ENCODE measurements at places on chromosomes 1 and 21.

- DNase-seq, result no peak
Measured at GRCh38 chr1:19086176-19086875, 123.7 kb downstream of the UBR4 start.

DNA sequence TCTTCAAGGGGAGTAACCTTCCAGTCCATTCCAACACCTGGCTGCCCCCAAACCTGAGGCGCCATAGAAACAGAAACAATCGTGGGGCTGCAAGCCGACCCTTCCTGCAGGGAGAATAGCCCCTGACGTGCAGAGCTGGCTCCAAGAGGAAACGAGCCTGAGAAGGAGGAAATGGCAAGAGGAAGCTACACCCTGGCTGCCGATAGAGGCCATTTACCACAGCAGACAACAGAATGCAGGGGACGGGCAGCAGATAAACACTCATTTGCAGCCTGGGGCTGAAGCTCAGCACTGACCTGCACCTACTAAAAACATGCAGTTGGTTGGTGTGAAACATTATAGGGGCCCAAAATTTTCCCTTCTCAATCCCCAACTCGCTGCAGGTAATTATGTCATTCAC, 8.7 kb upstream of the TDRD10 start:
- DNase-seq, result no peak

DNA sequence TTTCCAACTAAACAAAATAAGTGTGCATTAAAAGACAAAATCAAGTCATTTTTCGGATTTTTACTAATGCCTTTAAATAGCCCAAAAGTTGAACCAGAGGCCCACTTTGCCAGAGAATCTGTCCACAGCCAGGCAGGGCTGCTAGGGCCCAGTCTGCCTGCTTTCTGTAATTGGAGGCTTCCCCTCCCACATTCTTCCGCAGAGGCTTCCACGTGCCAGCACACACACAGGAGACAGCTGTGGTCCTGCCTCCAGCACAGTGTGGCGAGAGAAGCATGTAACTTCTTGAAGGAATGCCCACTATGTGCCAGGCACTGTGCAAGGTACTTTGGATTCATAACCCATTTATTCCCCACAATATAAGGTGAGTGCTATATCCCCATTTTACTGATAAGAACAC, 11.3 kb upstream of the PDZK1IP1 start:
- no peak for DNase-seq

DNA sequence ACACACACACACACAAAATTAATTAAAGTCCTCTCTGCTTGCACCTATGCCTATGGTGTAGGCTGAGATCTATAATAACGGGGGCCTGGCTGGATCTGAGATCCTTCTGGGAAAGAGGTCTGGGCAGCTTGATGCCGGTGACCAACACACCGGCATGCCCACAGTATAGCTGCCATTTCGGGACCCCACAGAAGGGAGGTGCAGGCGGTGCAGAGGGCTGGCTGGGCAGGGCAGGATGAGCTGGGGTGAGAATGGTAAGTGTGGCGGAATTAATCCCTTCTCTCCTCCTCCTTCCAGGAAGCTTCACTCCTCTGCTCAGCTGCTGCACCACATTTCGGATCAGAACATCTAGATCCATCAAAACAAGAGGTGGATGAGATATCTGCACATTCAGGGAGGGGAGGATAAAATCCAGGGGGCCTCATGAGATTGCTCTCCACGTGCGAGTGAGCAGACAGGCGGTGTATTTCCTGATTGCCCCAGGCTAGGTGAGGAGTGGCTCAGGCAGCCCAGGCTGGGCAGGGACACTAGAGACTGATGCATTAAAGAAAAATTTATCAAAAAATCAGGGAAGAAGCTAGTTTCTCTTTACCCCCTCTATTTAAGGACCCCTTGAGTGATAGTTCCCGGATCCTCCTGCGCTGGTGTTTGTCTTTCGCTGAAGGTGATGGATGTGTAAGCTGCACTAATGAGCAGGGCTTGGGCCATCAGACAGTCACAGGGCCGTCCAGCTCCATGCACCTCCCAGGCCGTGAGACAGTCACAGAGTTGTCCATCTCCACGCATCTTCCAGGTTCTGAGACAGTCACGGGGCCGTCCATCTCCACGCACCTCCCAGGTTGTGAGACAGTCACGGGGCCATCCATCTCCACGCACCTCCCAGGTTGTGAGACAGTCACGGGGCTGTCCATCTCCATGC, 449.9 kb downstream of the PTPRU start:
- no peak for DNase-seq

DNA sequence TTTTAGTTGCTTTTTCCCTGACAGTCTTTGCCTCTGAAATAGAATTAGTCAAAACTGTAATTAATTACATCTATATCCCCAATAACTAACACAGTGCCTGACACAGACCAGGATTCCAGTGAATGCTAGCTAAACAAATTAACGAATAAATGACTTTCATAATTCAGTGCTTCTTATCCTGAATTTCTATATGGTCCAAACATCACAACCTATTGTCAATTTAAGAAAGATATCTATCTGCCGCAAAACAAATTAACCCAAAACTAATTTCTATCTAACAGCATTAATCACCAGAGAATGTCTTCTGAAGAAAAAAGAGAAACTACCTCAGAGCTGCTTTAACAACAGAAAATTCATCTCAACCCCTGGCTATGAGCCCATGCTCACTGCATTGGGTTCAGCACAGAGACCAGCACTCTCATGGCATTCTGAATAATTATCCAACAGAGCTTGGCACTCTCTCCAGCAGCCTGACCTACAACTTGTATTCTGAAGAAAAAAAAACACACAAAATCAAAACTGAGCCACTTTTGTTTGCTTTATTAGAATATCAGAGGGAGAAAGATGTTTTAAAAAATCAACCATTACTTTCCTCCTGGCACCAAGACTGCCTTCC, 547.3 kb upstream of the BEND5 start:
- DNase-seq, result no peak

- DNase-seq, result no peak
Measured at GRCh38 chr1:224767031-224767430, 150.9 kb downstream of the CNIH3 start.

- no peak for DNase-seq
Measured at GRCh38 chr1:54122135-54122751, 30.6 kb downstream of the CDCP2 start.

DNA sequence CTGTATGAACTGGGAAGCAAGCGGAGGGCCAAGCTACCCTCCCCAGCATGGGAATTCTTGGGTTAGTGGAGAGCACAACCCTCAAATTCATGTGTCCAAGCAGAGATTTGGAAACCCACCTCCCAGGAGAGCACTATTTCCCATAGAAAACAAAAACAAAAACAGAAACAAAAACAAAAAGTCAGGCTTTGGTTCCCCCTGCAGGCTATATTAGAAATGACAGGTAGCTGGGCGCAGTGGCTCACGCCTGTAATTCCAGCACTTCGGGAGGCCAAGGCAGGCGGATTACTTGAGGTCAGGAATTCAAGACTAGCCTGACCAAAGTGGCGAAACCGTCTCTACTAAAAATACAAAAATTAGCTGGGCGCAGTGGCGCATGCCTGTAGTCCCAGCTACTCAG, 10.8 kb downstream of the MINDY1 start:
- no peak for DNase-seq

DNA sequence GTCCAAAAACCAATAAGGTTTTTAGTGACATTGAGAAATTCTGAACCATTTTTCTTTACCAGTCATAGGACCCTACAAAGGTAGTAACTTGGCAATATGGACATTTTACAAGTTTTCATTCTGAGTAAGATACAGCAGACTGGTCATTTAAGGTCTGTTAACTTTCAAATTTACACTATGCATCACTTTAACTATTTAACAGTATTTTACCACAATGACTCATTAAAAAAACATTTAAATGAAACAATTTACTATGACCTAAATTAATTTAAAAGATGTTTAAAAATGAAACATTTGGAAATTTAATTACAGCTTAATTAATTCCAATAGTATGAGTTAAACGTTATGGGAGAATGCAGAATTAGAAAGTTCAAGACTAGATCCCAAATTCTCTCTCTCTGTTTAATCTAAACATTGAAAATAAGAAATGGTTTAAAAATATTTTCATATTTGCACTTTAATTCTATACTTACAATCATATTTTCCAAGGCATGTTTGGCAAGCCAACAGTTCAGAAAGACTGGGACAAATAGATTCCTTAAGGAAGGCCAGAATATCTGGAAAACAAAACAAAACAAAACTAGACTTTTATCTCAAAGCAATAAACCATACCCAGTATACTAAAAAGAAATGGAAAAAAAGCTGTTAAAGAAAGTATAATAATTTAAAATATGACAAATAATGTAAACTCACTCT, 140.9 kb downstream of the KCNT2 start:
- no peak for DNase-seq

DNA sequence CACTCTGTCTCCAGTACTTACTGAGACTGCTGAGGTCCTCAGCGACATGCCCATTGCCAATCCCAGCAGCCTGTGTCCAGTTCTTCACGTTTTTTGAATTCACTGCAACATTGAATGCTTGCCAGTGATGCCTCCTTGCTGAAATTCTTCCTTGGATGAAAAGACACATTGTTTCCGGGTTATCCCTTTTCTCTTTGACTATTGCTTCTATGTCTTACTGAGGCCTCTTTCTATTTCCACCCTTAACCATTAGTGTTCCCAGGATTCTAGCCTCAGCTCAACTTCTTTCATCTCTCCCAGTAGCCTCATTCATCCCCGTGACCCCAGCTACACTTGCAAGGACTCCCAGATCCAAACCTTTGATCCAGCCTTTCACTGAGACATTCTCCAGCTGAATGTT, 46.5 kb upstream of the KIF26B start:
- DNase-seq, result no peak

DNA sequence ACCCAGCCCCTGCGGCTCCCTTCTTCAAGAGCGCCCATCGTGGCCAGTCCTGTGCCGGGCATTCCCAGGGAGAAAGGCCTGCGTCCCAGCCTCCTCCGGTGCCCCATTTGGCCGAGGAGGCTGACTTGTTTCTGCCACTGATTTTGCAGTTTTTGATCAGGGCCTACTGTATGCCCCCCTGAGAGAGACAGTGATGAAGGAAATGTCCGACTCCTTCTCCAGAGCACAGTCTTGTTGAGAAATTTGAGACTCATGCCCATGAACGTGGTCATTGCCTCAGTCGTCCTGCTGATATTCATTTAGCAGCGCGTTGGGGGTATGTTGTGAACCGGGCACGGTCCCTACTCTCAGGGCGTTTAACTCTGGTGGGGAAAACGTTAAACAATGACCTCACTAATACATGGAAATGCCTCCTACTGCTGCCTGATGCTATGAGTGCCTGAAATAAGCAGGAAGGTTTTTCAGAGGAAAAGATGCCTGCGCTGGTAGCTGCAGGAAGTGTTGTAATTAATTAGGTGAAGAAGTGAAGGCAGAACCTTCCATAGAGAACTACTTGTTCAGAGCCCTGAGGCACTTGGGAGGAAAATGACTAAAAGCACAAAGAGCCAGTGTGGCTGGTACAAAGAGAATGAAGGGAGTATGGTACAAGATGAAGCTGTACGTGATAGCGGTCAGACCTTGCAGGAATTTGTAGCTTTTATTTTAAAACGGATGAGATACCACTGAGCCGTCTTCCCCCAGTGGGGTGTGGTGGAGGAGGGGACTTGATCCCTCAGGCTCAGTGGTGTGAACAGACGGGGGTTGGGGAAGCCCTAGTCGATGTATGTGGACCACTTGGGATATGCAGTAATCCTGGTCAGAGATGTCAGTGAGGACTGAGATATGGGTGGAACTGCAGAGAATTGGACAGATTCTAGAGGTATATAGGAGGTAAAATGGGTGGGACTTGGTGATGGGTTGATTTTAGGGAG, 730 bp downstream of the ZCCHC17 start:
- no peak for DNase-seq

DNA sequence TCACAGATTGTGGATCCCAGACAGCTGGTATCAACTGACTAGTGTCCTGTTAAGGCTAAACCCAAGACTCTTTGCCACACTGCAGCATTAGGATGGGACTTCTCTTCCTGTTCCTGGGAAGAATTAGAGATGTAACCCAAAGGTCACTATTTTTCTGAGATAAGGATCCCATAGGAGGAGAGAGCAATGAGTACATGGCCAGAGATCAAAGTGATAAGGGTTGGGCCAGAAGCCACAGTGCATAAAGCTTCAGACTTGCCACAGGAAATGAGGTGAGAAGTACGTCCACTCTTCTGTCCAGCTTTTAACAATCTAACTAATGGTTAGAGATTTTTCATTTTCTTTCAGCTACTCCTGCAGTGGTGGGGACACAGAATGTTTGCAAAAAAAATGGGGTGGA, at the start of gene HSD3B1:
HSD3B1 (plus strand) TSS at position 270 of the 400 bp plus-strand sequence. CDS start 267 bp downstream, outside the sequence.
- DNase-seq, result no peak

DNA sequence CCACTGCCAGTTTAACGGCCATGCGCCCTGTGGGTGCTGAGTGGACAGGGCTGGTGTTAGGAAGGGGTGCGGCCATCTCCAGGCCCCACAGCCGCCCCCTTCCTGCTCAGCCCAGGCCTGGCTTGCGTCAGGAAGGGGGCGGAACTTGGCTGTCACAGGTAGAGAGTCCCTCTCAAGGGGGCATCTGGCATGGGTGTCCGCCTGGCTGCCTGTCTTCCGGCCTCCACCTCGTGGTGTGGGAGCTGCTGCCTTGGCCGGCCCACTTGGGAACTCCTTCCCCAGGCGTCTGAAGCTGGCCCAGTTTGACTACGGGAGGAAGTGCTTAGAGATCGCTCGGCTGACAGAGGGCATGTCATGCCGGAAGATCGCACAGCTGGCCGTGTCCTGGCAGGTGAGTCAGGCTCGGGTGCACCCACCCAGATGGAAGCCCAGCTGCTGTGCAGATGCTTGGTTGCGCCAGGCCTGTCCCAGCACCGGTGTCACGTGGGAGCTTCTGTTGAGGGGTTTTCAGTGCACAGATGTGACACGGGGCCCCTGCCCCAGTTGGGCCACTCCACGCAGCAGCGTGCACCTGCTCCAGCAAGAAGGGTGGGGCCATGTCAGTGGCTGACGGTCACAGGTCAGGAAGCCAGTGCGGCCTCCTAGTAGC, 9.1 kb upstream of the ATAD3B start:
- no peak for DNase-seq

- DNase-seq, result no peak
Measured at GRCh38 chr1:244388961-244389360, 62.7 kb downstream of the ADSS2 start.

- DNase-seq, result no peak
Measured at GRCh38 chr1:59643526-59643925, 171.2 kb upstream of the HOOK1 start.

- no peak for DNase-seq
Measured at GRCh38 chr1:193654951-193655735, 468.7 kb upstream of the B3GALT2 start.

GRCh38 chr1:117609471-117609911, 3.6 kb downstream of the TENT5C start:
- no peak for DNase-seq

DNA sequence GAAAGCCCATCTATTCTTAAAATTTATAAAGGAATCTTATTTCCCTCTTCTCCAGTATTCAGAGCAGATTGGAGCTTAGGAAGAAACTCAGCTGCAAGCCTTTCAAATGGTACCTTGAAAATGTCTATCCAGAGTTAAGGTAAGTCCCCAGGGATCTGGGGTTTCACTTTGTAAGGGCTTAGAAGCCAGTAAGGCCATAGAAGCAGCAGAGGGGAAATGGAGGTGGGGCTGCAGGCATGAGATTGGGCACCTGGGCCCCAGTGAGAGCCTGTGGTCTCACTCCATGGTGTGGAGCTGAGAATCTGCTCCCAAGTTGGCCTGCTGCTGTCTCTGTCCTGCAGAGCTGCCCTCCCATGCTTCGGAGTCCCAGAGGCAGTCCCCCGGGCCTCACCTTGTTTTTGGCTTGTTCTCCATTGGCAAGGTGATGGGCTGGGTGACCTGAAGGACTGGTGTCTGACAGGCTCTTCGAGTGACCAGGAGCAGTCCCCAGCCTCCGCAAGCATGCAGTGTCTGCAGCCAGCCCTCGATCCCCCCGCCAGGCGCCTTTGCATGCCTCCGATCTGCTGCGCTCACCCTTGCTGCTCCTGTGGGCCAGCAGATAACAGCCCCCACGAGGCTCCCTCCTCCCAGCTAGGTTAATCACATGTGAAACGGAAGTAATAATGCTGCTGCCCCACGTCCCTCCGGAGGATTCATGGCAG, 163.1 kb downstream of the PGBD5 start:
- no peak for DNase-seq

All from HTR-8/SVneo (cell line).